D721Med (cell line): ENCODE measurements at places on chromosomes 16 and 17.

GRCh38 chr17:6137716-6138502 is 67.7 kb downstream of the WSCD1 start:
- no peak for DNase-seq

- DNase-seq = no peak
Measured at GRCh38 chr17:67244431-67245072, 444 bp downstream of the HELZ start.

- DNase-seq = no peak
Measured at GRCh38 chr16:22034503-22034902, 26.6 kb downstream of the MOSMO start.

DNA sequence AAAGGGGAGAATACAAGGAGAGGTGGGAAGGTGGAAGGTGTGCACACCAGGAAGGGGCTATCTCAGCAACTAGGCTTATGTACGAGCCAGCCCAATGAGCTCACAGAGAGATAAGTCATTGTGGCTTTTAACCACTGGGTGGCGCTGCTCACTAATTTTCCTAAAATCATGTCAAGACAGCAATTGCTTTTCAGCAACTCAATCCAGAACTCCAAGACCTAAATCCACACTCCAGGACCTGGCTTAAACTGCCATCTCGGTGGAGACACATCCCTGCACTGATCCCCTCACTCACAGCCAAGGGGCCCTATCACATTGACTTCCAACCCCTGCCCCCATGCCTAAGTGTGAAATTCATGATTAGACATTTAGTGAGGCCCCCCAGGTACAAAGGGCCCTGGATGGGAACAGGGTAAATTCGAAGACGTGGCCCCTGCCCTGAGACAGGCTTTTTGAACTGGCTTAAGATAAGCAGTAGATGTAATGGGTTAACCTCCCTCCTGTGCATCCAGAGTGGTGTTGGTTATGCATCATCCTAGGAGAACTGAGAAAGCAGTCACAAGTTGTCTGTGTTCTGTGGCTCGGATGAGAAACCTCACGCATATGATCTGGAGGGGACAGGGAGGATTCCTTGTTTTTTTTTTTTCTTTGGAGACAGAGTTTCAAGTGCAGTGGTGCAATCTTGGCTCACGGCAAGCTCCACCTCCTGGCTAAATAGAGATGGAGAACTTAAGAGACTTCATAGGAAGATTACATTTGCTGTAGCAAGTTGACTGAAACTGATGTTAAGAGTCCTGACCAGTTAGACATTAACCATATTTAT is 11.5 kb downstream of the CCL16 start:
- DNase-seq = no peak
